ENCODE measurements at places on chromosomes 6 and 20.
A peak's percentile ranks its signal among the peaks of the same experiment; 100 is the strongest.

GRCh38 chr6:142235272-142235671 lies 66.5 kb upstream of the ADGRG6 start:
- no peak for DNase-seq

- DNase-seq = no peak
Measured at GRCh38 chr6:113383701-113384100, 473.4 kb upstream of the MARCKS start.

DNA sequence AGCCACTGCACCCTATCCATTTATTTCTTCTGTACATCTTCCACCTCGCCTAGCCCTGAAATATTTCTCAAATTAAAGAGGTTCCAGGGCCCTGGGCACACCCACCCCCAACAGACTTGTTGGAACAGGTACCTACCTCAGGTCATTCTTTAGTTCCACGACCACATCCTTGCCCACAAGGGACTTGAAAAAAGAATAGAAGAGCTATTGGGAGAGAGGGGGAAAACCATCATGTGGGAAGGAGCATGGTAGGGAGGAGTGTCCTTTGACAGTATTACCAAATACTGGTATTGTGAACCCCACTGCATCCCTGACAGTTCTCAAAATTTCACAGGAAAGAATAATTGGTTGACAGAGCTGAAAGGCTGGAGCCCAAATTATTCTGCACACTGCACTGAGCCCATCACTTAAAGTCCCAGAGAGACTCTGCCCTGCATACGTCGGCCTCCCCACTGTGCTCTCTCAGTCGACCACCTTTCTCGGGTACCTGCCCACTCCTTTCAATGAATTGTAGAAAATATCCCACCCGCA lies 762 bp downstream of the LSM2 start:
- no peak for DNase-seq

DNA sequence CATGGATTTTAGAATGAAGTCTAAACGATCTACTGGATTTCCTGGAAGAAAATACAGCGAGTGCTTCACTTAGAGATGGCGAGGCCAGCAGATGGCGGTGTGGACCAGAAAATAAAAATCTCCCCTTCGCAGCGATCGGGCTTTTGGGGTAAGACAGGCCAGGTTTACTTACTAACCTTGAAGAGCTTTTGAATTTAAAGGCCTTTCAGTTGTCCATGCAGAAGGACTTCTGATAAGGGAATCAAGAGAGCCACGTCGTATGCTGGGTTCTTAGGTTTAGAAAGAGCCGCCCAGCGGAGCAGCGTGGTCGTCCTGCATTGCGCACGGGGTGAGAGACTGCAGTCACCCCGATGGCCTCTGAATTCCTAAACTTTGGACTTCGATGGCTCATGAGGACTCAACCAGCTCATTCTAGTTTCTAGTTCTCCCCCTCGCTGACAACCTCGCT lies 125.2 kb upstream of the RALGAPA2 start:
- DNase-seq = peak; percentile 23

- DNase-seq = peak; percentile 90
Measured at GRCh38 chr6:31497531-31498476, at the start of gene MICB. TSS of gene MICB (plus strand) at chr6:31498145. CDS start at chr6:31498194, 49 bp downstream.

DNA sequence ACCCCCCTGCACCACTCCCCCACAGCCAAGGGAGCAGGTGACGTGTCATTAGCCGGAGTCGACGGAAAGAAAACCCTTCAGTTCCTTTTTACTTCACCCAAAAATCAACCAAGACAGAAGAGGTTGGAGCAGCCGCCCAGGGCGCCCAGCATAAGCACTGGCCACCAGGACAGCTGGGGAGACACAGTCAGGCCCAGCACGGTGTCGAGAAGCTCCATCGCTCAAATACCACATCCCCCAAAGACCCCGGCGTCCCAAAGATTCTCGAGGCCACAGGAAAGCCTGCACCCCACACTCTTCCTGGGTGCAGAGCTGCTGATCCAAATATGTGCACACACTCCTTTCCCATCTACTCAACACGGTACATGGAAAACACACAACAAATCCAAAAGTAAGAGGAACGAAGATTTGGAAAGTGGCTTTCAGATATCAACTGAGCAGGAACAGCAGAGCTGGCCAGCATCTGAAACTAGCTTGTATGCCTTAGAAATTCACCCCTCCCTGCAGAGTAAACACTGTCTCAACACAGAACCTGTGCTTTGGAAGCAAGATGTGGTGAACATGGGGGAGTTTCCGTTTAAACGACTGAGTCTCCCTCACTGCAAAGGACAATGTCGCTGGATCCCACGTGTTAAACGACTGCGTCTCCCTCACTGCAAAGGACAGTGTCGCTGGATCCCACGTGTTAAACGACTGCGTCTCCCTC lies 54.6 kb downstream of the DLL1 start:
- no peak for DNase-seq

DNA sequence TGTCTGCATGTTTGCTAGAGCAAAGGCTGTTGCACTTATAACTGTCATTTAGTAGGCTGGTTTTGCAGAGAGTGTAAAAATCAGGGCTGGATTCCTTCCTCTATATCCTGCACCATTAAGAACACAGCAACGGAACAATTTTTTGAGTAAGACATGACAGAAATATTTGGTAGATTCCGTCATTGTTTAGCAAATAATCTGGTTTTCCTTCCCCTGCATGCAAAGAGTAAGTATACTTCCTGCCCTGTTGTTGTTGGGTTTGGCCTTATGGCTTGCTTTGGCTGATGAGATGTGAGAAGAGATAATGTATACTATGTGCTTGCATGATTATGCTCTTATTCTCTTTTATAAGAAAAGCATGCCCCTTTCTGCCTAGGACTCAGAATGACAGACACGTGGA lies 23.8 kb downstream of the MANEA start:
- no peak for DNase-seq

DNA sequence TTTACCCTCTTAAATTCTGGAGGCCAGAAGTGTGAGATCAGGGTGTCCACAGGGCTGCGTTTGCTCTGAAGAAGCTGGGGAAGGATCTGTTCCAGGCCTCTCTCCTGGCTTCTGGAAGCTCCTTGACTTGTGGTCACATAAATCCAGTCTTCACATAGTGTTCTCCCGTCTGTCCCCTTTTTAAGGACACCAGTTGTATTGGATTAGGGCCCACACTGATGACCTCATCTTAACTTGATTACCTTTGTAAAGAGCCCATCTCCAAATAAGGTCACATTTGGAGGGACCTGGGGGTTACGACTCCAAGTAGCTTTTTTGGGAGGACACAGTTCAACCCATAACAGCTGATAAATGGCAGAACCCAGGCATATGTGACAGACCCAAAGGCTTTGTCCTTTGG lies 20.0 kb upstream of the WFDC2 start:
- DNase-seq = no peak

- DNase-seq = no peak
Measured at GRCh38 chr6:122568797-122569221, 41.4 kb upstream of the PKIB start.

- DNase-seq = no peak
Measured at GRCh38 chr20:22617160-22617559, 32.8 kb upstream of the FOXA2 start.

- DNase-seq = no peak
Measured at GRCh38 chr20:653590-654416, 803 bp upstream of the SRXN1 start.

DNA sequence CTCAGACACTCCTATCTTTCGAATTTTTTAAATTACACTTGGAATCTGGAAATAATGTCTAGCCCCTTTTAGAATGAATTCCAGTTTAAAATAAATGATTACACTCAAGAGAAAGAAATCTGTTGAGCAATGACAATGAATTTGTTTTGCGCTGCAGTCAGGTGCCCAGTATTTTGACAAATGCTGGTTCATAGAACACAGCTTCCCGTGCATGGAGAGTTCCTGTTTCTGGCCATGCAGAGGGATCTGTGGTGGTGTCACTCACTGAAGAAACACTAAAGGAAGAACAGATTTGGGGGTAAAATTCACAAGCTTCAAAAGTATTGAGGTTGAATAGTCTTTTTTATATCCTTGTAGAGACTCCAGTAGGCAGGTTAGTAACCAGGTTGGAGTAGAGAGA lies 113.4 kb upstream of the CEP85L start:
- no peak for DNase-seq

- DNase-seq = no peak
Measured at GRCh38 chr6:135913785-135914184, 62.3 kb downstream of the PDE7B start.

GRCh38 chr6:24861934-24862333 lies 63.2 kb upstream of the ARMH2 start:
- peak; percentile 67 for DNase-seq

DNA sequence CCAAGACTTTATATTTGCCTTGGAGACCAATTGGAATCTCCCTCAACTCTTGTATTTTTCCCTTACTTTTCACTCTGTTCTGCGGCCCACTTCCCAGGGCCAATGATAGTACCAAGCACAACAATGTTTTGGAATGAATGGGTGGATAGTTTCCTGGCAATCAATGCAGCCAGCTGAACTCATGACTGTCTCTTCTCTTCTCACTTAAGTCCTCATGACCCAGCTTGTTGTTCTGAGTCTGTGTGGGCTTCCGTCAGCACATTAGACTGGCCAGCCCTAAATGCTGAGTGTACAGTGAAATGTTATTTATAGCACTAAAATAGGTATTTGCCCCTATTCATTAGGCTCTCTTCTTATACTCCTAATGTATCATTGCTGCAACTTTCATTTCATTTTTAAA lies 5.6 kb upstream of the MBOAT1 start:
- DNase-seq = no peak
